HFFc6 (cell line): ENCODE measurements at places on chromosomes 5 and 9.

DNA sequence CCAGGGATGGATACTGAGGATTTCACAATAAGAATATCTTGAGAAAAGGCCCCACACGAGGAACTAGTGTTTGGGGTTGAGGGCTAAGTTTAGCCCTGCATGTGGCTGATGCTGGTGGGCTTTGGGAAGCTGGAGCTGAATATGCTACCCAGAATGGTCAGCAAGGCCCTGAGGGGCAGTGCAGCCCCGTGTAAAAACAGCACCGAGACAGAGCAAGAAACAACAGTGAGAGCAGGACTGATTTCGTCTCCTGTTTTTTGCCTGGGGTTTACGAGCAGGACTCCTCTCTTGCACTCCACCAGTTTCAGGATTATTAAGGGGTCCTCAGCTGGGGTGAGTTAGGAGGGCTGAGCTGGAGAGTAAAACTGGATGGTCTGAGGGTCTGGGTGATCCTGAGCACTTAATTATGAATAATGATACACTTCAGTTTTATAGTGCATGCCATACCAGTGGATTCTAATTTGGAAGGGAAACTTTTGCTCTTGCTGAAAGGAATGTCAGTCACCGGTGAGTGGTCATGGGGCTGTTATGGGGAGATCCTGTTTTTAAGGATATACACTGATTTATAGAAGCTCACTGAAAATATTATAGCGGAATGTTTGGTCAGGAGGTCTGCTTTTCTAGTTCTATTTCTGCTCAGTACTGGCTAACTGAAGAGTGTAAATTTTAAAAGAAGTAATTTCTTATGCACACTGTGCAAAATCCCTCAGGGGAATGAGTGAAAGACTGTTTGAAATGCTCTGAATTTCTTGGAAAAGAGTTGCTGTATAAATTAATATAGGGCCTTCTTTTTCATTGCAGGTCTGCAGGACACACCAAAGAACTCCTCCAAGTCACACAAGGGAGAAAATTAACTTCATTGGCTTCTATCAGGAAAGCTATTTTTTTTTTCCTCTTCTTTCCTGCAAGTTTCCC lies 42.7 kb upstream of the NFIB start:
- H3K4me1 ChIP-seq = peaks cover 21% of the 10 kb centered on the region
- H3K27me3 ChIP-seq = peaks cover 11% of the 10 kb centered on the region
- H3K27ac ChIP-seq = no peak overlapping the region
- H3K36me3 ChIP-seq = no peaks in the 10 kb centered on the region

- DNase-seq = no peak
- H3K4me3 ChIP-seq = no peak overlapping the region
- no peaks in the 10 kb centered on the region for H3K27me3 ChIP-seq
- H3K36me3 ChIP-seq = no peaks in the 10 kb centered on the region
These were observed 339.2 kb upstream of the CDH9 start for GRCh38 chr5:27377626-27378025.

GRCh38 chr9:71121275-71122021 lies at the start of gene TRPM3:
TRPM3 (minus strand) TSS chr9:71121621; CDS start chr9:71121354, 267 bp downstream.
- H3K36me3 ChIP-seq = no peaks in the 10 kb centered on the region
- no peak within 1 kb of the TSS for H3K27ac ChIP-seq
- no peak within 1 kb of the TSS for H3K4me3 ChIP-seq
- peaks cover 15% of the 10 kb centered on the region for H3K27me3 ChIP-seq
- no peak for DNase-seq

- 0 out of 2 replicates have a peak, but pooled peaks cover 7% of the 10 kb centered on the region for H3K4me1 ChIP-seq
- peak; percentile 40 for DNase-seq
- peaks cover 9% of the 10 kb centered on the region for H3K27me3 ChIP-seq
- H3K27ac ChIP-seq = no peak overlapping the region
These were observed 106.0 kb downstream of the PHF2 start for GRCh38 chr9:93682155-93682968.

- peak overlapping the region; percentile 57 for H3K27ac ChIP-seq
- peaks cover 17% of the 10 kb centered on the region for H3K36me3 ChIP-seq
- peak overlapping the region; percentile 88 for H3K4me3 ChIP-seq
- peaks cover 65% of the 10 kb centered on the region for H3K4me1 ChIP-seq
- H3K27me3 ChIP-seq = no peaks in the 10 kb centered on the region; the same call in 1 of the 2 replicates
These were observed 31.7 kb upstream of the STXBP1 start for GRCh38 chr9:127580366-127580765.

- no peaks in the 10 kb centered on the region for H3K36me3 ChIP-seq
- H3K27me3 ChIP-seq = peaks cover 4% of the 10 kb centered on the region
- H3K27ac ChIP-seq = no peak overlapping the region
These were observed 24.0 kb upstream of the KLF4 start for GRCh38 chr9:107513464-107514100.

DNA sequence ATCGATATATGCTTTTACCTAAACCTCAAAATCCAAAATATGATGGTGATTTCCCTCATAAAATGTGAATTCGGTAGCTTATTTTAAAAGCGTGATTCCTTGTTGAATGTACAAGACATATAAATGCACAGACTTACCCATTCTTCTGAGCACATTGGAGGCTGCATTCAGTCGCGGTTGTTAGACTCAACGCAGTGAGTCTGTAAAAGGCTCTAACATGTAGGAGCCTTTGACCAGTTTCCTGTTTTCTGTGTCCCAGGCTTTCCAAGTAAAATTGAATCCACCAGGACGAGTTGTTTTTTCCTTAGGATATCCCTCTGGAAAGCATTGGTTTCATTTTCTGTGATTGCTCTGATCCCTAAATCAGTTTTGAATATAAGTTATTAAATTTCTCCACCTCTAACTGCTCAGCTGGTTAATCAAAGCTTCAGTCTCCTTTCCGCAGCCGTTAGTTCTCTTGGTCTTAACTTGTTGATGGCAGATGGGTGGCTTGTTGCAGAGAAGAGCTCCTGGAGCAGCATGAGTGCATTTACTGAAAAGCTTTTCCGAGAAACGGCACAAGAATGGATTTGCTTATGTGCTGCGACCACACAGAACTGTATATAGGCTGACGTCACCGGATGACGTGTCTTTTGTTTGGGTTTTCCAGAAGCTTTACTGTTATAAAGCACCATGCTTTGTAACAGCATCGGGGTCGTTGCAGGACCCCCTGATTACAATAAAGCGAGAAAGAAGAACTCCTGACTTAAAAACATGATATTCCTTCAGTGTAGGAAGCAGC lies at the start of gene LRRTM2:
Gene LRRTM2, minus strand, starts transcription at position 565 of the 781 bp plus-strand sequence. Its CDS starts 424 bp downstream, at position 141.
- peak within 1 kb of the TSS; percentile 85 for H3K4me3 ChIP-seq
- peak within 1 kb of the TSS; percentile 87 for H3K27ac ChIP-seq
- H3K27me3 ChIP-seq = no peaks in the 10 kb centered on the region; the same call in 1 of the 2 replicates
- no peaks in the 10 kb centered on the region for H3K36me3 ChIP-seq
- peaks cover 64% of the 10 kb centered on the region for H3K4me1 ChIP-seq
- peak; percentile 70 for DNase-seq

GRCh38 chr5:158270996-158271554 lies 412.1 kb upstream of the CLINT1 start:
- H3K36me3 ChIP-seq = no peaks in the 10 kb centered on the region
- no peak overlapping the region for H3K27ac ChIP-seq
- H3K4me3 ChIP-seq = no peak overlapping the region
- DNase-seq = no peak

GRCh38 chr5:31948006-31948405 lies 226.1 kb downstream of the GOLPH3 start:
- no peak for DNase-seq
- H3K27me3 ChIP-seq = peaks cover 22% of the 10 kb centered on the region
- H3K4me1 ChIP-seq = no peaks in the 10 kb centered on the region
- H3K27ac ChIP-seq = no peak overlapping the region

DNA sequence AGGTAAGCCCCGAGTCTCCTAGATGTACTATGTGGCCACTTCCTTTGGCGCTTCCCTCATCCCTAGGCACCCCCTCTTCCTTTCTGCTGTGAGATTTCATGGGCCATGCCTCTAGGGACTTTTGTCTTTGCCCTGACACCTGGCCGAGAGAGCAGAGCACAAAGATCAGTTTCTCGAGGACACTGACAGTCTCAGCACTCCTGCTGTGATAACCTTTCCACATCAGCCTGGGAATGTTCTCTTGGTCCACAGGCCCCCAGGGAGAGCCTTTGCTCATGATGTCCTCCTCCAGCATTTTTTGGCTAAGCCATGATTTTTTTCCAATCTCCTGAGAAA lies 127.0 kb upstream of the CPEB4 start:
- peaks cover 9% of the 10 kb centered on the region for H3K27me3 ChIP-seq
- no peaks in the 10 kb centered on the region for H3K36me3 ChIP-seq
- no peak overlapping the region for H3K27ac ChIP-seq
- no peak overlapping the region for H3K4me3 ChIP-seq
- peaks cover 22% of the 10 kb centered on the region for H3K4me1 ChIP-seq

- H3K27ac ChIP-seq = no peak overlapping the region
- no peak overlapping the region for H3K4me3 ChIP-seq
- H3K4me1 ChIP-seq = no peaks in the 10 kb centered on the region
- no peak for DNase-seq
- H3K36me3 ChIP-seq = no peaks in the 10 kb centered on the region
- peaks cover 10% of the 10 kb centered on the region for H3K27me3 ChIP-seq
These were observed 79.5 kb upstream of the IL12B start for GRCh38 chr5:159409801-159410200.

- H3K36me3 ChIP-seq = peaks cover 15% of the 10 kb centered on the region; the same call in 1 of the 2 replicates
- no peak overlapping the region for H3K27ac ChIP-seq
- DNase-seq = no peak
- H3K27me3 ChIP-seq = no peaks in the 10 kb centered on the region
These were observed 28.6 kb downstream of the DCAF12 start for GRCh38 chr9:34097865-34098264.

- H3K4me3 ChIP-seq = no peak overlapping the region
- no peak overlapping the region for H3K27ac ChIP-seq
- no peak for DNase-seq
- H3K36me3 ChIP-seq = peaks cover 15% of the 10 kb centered on the region; the same call in 1 of the 2 replicates
- no peaks in the 10 kb centered on the region for H3K4me1 ChIP-seq
These were observed 278.9 kb downstream of the GADD45G start for GRCh38 chr9:89883401-89884341.

GRCh38 chr5:172573120-172573882 lies 67.8 kb upstream of the NEURL1B start:
- no peaks in the 10 kb centered on the region for H3K36me3 ChIP-seq
- H3K27ac ChIP-seq = no peak overlapping the region
- no peak for DNase-seq
- peaks cover 50% of the 10 kb centered on the region for H3K27me3 ChIP-seq
- no peak overlapping the region for H3K4me3 ChIP-seq

GRCh38 chr9:26770821-26771220 lies 121.8 kb downstream of the CAAP1 start:
- DNase-seq = no peak
- H3K27ac ChIP-seq = no peak overlapping the region
- H3K4me3 ChIP-seq = no peak overlapping the region
- H3K27me3 ChIP-seq = no peaks in the 10 kb centered on the region
- no peaks in the 10 kb centered on the region for H3K4me1 ChIP-seq
- no peaks in the 10 kb centered on the region for H3K36me3 ChIP-seq

- DNase-seq = no peak
- no peak overlapping the region for H3K4me3 ChIP-seq
- H3K27me3 ChIP-seq = no peaks in the 10 kb centered on the region; the same call in 1 of the 2 replicates
These were observed 179.3 kb downstream of the ALDH1A1 start for GRCh38 chr9:72773570-72773969.

- H3K4me1 ChIP-seq = peaks cover 28% of the 10 kb centered on the region
- no peaks in the 10 kb centered on the region for H3K36me3 ChIP-seq
- DNase-seq = no peak
- no peak overlapping the region for H3K27ac ChIP-seq
These were observed 61.3 kb downstream of the ENC1 start for GRCh38 chr5:74579215-74579614.

DNA sequence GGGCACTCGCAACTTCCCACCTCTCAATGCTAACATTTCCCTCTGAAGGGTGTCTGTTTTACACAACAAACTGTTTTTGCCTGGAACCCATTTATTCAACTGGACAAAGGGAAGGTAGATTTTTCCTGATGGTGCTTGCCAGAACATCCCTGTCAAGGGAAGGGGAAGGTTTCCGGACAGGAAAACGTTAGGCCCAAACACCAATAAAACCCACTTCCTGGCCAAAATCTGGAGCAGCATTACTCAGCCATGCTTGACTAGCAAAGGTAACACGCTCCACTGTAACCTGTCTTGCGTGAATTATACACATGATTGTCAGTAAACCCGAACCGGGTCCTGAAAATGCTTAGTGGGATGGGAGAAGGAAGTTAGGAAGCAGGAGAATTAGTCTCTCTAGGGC lies 90.2 kb downstream of the SAXO1 start:
- peaks cover 23% of the 10 kb centered on the region for H3K27me3 ChIP-seq
- no peaks in the 10 kb centered on the region for H3K4me1 ChIP-seq
- H3K36me3 ChIP-seq = no peaks in the 10 kb centered on the region
- no peak overlapping the region for H3K4me3 ChIP-seq
- DNase-seq = no peak

DNA sequence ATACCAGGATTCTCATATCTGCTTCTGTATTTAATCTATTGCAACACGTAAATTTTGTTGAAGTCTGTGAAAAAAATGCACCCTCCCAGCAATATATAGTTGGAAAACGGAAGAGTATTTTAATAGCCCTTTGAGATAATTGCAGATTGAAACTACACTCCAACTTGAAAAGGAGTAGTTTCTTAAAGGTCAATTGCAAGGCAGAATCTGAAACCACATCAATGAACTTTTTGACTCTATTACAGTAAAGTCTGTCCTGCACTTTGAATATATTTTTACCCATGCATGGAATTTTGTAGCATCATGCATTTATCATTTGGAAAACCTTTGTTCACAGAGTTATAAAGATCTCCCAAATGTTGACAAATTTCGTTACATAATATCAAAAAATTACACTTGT lies 311.6 kb upstream of the NREP start:
- no peaks in the 10 kb centered on the region for H3K36me3 ChIP-seq
- DNase-seq = no peak
- H3K27me3 ChIP-seq = no peaks in the 10 kb centered on the region; the same call in 1 of the 2 replicates

GRCh38 chr5:38585816-38586215 lies 29.4 kb upstream of the LIFR start:
- no peaks in the 10 kb centered on the region for H3K36me3 ChIP-seq
- no peak overlapping the region for H3K4me3 ChIP-seq
- peaks cover under 1% of the 10 kb centered on the region; the same call in 1 of the 2 replicates for H3K4me1 ChIP-seq
- H3K27me3 ChIP-seq = peaks cover 24% of the 10 kb centered on the region

GRCh38 chr5:72177538-72177937 lies 70.3 kb downstream of the MAP1B start:
- H3K4me3 ChIP-seq = no peak overlapping the region
- no peak for DNase-seq
- peaks cover 43% of the 10 kb centered on the region for H3K4me1 ChIP-seq
- H3K27me3 ChIP-seq = peaks cover 5% of the 10 kb centered on the region
- H3K27ac ChIP-seq = peak overlapping the region; percentile 16

DNA sequence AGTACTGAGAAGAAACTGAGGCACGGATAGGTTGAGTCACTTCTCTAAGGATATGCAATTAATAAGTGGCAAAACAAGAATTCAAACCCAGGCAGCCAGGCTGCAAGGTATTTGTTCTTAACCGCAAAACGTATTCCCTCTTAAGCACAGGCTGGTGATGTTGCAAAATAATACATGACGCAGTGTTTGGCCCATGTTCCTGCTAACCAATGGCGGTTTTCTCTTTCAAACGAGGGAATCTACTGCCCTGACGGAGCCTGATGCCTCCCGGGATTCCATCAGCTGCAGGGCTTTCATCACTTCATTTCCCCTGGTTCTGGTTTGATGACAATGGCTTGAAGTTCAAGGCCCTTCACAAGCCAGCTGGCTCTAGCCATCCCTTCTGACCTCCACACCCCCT lies 154.8 kb downstream of the SLIT3 start:
- H3K27me3 ChIP-seq = peaks cover 3% of the 10 kb centered on the region; the same call in 1 of the 2 replicates
- H3K27ac ChIP-seq = no peak overlapping the region
- no peaks in the 10 kb centered on the region for H3K36me3 ChIP-seq
- DNase-seq = no peak

- H3K4me1 ChIP-seq = peaks cover 31% of the 10 kb centered on the region
- H3K27me3 ChIP-seq = peaks cover 4% of the 10 kb centered on the region; the same call in 1 of the 2 replicates
- no peak overlapping the region for H3K4me3 ChIP-seq
These were observed 225.8 kb upstream of the ELL2 start for GRCh38 chr5:96187309-96188027.
